ENCODE measurements at places on chromosomes 7 and 10.

GRCh38 chr10:44280226-44281014 is 104.5 kb downstream of the CXCL12 start:
- DNase-seq, result peak; percentile 25

- DNase-seq, result peak; percentile 17
Measured at GRCh38 chr7:19772841-19773760, at the start of gene TMEM196. Gene TMEM196, minus strand, starts transcription at chr7:19773617. Its CDS starts 921 bp downstream, at chr7:19772696.

DNA sequence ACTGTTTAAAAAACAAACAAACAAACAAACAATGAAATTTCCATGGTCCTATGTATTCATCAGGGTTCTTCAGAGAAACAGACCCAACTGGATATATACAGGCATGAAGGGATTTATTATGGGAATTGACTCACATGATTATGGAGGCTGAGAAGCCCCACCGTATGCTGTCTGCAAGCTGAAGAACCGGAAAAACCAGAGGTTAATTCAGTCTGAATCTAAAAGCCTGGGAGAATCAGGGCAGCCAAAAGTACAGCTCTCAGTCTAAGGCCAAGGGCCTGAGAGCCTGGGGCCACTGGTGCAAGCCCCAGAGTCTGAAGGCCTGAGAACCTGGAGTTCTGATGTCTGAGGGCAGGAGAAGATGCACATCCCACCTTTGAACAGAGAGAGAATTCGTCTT is 163.5 kb downstream of the MDFIC start:
- DNase-seq, result no peak

DNA sequence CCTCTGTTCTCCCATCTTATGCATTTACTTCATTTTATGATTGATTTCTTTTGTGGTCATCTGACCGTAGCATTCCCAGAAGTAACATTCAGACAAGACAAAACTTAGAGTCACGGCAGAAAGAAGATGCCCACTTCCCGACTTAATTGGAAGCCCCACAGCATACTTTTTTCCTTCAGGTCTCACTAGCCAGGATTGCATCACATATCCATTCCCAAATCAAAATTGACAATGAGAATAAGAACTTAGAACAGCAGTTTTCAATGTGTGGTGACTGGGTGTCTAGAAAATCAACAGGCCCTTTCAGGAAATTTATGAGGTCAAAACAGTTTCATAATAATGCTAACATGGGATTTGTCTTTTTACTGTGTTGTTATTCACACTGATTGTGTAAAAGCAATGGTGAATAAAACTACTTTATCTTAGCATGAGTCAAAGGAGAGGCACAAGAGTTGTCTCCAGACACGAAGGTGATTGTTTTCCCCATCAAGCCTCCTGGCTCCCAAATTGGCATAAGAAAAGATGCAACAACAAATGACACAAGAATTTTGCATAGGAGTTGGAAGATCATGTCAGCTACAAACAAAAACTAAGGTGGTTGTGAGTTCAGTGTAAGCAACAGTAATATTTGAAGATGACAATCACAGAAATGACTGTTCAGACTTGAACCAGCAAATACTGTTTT is 493.9 kb downstream of the HTR7 start:
- DNase-seq, result no peak

DNA sequence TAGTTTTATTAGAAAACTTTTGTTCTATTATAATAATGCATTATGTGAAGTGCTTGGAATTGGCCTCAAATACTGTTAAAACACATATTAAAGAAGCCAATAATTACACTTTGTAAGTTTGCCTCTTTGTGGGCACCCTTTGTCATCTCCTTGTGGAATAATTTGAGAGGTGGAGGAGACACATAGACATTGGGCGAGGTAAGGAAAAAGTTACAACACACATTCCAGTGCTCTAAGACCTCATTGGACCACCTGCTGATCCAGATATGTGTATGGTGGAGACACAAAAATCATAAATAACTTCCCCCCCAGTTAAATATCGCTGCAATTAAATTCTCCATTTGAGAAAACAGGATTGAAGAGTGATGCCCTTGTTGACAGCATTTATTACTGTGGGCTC is 511.8 kb downstream of the GFRA1 start:
- peak; percentile 36 for DNase-seq

GRCh38 chr10:73785211-73785720 is at the start of gene ZSWIM8:
Gene ZSWIM8, plus strand, starts transcription at chr10:73785606. Its CDS starts 273 bp downstream, at chr10:73785879.
- DNase-seq, result peak; percentile 96

DNA sequence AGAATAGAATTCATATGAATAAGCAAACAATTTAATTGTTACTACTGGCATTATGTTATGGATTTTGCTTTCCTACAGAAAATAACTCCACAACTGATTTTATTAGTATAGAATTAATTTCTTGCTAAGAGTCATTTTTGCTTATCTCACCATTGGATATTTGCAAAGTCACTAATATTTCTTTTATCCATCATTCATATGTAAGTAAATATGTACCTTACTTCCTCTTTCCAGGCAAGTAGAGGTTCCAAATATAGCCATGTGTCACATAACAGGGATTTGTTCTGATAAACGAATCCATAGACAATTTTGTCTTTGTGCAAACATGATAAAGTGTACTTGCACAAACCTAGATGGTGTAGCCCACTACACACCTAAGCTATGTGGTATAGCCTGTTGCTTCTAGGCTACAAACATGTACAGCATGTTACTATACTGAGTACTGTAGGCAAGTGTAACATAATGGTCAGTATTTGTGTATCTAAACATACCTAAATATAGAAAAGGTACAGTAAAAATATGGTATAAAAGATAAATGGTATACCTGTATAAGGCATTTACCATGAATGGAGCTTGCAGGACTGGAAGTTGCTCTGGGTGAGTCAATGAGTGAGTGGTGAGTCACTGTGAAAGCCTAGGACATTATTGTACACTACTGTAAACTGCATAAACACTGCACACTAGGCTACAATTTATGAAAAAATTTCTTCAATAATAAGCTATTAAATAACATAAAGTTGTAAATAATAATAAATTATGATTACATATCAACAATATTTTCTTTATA is 18.3 kb downstream of the KLLN start:
- DNase-seq, result peak; percentile 30

DNA sequence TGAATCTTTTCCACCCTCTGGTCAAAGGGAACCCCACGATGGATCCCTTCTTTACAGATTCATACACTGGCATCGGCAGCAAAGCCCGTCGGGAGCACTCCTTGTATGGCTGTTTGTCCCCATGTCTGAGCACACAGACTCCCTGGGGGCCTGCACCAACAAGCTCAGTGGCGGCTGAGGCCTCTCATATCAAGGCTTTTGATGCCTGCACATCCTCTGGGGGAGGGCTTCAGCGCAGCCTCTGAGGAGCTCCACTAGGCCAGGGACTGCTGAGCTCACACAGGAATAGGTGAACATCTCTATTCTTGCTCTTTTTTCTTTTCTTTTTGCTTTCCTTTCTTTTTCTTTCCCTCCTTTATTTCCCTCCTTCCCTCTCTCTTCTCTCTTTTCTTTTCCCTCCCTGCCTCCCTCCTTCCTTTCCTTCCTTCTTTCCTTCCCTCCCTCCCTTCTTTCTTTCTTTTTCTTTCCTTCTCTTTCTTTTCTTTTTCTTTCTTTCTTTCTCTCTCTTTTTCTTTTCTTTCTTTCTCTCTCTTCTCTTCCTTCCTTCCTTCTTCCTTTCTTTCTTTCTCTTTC is 174.6 kb downstream of the CCDC3 start:
- no peak for DNase-seq

GRCh38 chr7:107049971-107050532 is 5.5 kb downstream of the PRKAR2B start:
- no peak for DNase-seq

- peak; percentile 37 for DNase-seq
Measured at GRCh38 chr10:51301644-51302043, 227.4 kb downstream of the PRKG1 start.

DNA sequence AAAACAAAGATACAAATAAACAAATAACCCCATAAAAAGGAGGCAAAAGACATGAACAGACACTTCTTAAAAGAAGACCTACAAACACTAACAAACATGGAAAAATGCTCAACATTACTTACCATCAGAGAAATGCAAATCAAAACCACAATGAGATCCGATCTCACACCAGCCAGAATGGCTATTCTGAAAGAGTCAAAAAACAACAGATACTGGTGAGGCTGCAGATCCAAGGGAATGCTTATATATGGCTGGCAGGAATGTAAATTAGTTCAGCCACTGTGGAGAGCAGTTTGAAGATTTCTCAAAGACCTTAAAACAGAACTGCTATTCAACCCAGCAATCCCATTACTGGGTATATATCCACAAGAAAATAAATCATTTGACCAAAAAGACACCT is 80.4 kb upstream of the NRP1 start:
- peak; percentile 47 for DNase-seq

GRCh38 chr7:152912511-152912910 is 153.0 kb downstream of the ACTR3B start:
- DNase-seq, result no peak

- DNase-seq, result peak; percentile 10
Measured at GRCh38 chr10:116780691-116781205, 38.4 kb upstream of the HSPA12A start.

DNA sequence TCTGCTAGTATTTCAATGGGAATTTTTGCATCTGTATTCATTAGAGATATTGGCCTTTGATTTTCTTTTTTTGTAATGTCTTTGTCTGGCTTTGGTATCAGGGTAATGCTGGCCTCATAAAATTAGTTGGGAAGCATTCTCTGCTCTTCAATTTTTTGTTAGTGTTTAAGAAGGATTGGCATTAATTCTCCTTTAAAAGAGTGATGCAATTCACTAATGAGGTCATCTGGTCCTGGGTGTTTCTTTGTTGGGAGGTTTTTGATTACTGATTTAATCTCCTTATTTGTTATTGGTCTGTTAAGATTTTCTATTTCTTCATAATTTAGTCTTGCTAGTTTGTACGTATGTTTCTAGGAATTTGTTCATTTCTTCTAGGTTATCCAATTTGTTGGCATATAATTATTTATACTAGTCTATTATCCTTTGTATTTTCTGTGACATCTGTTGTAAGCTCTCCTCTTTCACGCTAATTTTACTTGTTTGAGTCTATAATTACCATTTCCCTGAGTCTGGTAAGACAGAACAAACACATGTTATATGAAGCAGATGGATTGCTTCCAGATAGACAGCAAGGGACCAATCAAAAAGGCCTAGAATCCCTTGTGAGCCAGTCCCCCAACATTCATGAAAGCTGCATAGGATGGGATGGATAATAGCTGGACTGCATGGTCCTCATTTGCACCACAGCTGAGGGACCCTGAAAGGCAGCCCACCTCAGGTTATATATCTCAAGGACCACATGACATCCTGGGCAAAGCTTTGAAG is 54.4 kb downstream of the MTPAP start:
- DNase-seq, result no peak

- DNase-seq, result peak; percentile 91
Measured at GRCh38 chr7:45435846-45436245, 138.3 kb upstream of the ADCY1 start.

DNA sequence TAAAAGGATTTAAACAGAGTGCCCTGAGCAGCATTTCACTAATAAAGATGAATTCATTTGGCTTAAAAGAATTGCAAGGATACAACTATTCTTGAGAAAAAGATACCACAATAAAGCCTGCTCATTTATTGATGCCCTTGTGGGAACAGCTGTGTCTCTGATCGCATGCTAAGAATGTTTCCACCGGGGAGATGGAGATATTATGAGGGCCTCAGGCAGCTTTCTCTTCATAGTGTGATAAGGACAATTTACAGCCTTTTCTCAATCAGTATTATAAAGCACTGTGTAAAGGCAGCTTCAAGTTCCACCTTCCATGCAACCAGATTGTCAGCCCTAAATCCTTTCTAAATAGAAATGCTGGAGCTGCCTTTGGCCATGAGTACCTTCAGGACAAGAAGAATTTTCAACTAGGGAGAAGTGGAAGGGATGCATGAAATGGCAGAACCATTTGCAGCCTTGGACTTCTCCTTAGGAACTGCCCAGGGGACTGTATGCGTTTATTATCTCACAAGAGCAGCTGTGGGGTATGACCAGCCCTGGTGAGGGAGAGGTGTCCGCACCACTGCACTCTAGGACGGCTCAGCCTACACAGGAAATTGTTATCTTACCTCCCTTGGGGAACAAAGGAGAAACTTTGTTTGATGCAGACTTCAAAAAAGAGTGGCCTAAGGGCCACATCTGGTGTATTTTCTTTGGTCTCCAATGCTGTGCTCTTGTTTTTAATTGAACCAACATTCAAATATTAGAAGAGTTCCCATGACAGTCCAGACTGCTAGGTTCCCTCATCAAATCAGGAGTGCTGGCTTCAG is 116.9 kb upstream of the PCGF5 start:
- DNase-seq, result no peak

- DNase-seq, result no peak
Measured at GRCh38 chr10:73788864-73789658, 3.7 kb downstream of the ZSWIM8 start.

DNA sequence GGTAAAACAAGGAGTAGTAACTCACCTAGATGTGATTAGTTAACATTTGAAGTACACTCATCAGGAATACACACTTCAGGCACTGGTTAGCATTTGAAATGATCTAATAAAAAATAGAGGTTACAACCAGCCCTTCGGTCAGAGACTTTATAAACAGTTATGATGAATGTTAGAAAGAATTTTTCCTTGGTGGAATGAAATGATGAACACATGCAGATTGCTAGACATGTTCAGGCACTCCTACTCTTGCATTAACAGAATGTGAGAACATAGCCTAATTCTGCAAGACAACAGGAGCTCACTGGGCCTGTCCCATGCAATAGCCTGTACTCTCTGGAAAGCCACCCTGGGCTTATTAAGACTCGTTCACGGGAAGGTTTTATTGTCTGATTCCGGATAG is 47.3 kb upstream of the TECTB start:
- DNase-seq, result peak; percentile 34

- DNase-seq, result no peak
Measured at GRCh38 chr10:28859791-28860190, 182.5 kb downstream of the BAMBI start.

DNA sequence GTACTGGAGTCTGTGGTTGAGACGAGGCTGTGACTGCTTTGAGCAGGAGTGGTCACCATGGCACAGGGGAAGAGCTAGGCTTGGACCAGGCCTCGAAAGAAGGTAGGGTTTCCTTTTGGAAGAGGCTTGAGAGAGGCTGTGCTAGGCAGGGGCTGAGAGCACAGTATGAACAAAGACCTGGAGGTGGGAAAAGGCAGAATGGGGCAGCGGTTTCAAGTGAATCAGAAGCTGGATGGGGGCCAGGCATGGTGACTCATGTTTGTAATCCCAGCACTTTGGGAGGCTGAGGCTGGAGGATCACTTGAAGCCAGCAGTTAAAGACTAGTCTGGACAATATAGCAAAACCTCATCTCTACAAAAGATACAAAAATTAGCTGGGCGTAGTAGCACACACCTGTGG is 65.9 kb downstream of the CLIP2 start:
- DNase-seq, result peak; percentile 80

All from fibroblast of skin of scalp (primary cell).